HL-60 (cell line): ENCODE measurements at places on chromosomes 11 and 22.

DNA sequence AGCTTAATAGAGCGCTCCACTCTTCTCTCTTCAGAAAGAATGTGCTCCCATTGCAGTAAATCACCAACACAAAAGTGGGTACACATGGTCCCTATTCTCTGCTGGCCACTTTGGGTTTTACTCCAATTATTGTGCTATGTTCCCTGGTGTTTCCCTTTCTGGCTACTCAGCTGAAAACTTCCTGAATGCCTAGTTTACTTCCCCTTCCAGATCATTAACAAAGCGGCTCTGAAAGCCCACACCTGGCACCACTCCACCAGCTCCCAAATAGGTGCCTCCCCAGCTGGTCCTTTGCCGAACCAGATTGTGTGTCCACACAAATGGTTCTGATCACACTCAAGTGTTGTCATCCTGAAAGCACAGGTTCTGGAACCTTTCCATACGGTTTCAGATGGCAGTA, 443.7 kb downstream of the NTM start:
- no peak for DNase-seq

DNA sequence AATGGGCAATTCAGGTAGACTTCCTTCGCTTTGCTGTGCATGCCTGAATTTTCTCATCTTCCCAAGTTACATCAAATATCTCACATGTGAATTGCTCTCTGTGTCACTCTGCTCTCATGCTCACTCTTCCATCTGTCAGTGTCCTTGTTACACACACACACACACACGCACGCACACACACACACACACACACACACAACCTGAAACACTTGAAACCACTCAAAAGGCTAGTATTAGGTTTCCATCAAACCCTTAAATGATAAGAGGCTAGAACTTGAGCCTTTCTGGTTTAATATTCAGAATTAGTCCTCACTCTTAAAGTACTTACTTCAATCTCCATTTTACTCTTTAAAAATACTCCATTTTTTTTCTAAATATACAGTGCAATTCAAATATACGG, 282.4 kb downstream of the C11orf87 start:
- no peak for DNase-seq

DNA sequence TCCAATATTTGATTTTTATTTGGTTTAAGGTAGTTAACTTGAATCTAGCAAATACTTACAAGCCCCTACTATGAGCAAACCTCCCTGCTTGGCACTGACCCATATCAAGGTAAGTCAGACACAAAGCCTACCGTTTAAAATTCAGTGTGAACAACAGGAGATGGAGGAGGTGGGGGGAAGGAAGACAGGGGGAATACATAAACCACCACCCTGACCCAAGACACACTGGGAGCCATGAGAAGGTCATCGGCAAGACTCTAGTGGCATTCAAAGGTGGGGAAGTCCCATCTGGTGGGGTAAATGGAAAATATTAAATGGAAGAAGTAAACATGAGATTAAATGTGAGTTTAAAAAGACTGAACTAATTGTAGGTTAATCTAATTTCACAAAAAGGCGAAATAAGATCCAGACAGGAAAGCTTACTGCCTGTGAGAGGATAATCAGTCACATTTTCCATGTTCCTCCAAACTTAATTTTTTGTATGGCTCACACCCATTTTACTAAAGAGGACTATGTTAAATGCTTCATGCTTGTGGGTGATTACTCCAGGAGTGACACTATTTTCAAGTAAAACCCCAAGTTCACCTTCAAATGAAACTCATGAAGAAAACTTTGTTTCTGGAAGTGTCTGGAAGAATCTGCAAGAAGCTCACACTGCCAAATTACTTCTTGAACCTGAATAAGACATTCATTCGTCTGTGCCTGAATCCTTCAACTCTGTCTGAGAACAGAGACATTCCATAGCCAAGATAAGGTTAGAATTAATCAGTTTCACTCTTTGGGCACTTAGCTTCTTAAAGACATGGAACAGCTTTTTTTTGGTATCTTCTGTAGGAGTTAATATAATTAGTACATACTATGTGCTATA, 51.7 kb downstream of the PITPNB start:
- DNase-seq: no peak

DNA sequence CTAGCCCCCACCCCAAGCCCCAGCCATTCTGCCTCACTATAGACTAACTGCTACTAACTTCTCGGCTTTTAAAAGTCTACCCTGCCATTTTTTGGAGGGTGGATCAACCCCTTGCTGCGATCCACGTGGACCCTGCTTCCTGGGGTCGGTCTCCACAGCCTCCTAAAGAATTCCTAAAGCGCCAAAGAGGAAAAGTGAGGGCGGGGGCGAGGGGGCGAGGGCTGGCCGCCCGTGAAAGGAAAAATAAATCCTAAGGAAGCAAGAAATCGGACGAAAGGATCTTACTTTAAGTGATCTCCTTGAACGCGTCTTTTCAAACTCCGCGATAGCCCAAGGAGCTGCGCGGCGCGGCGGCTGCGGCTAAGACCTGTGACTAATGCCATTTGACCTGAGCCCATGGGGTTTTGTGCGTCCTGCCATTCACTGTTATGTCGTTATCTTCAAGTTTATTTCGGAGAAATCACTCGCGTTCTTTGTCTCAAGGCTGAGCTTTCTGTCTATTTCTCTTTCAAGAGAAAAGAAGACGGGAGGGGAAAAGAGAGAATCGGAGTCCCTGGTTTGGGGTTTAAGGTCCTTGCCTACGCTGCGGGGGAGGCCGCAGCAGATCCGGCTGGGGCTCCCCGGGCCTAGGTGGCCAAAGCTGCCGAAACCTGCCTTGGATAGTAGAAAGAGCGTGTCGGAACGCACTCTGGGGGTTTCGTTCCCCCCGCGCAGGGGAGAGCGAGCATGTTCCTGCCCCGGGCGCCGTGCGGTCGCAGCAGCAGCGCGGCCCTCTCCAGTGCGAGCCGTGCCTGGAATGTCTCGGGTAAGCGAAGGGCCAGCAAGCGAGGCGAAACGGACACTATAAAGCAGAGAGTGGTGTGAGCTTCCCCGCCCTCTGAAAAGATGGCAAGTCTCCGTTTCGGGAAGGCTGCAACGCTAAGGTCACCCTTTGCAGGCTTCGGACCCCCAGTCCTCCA, 2.8 kb upstream of the DBX1 start:
- no peak for DNase-seq

- no peak for DNase-seq
Observed at GRCh38 chr11:121810291-121810690, 305.7 kb downstream of the BLID start.

- DNase-seq: peak; percentile 38
Observed at GRCh38 chr11:123054301-123055065, 7.5 kb downstream of the HSPA8 start.

GRCh38 chr11:87926250-87926970, 248.8 kb downstream of the RAB38 start:
- DNase-seq: no peak
